Cardiac muscle cell (in vitro differentiated cells and primary cell): ENCODE measurements at places on chromosomes 1 and 21. TPM values are rescaled to one million over a fixed set of nuclear protein-coding genes. Genes with fewer than 3 reads are reported as not detected.

DNA sequence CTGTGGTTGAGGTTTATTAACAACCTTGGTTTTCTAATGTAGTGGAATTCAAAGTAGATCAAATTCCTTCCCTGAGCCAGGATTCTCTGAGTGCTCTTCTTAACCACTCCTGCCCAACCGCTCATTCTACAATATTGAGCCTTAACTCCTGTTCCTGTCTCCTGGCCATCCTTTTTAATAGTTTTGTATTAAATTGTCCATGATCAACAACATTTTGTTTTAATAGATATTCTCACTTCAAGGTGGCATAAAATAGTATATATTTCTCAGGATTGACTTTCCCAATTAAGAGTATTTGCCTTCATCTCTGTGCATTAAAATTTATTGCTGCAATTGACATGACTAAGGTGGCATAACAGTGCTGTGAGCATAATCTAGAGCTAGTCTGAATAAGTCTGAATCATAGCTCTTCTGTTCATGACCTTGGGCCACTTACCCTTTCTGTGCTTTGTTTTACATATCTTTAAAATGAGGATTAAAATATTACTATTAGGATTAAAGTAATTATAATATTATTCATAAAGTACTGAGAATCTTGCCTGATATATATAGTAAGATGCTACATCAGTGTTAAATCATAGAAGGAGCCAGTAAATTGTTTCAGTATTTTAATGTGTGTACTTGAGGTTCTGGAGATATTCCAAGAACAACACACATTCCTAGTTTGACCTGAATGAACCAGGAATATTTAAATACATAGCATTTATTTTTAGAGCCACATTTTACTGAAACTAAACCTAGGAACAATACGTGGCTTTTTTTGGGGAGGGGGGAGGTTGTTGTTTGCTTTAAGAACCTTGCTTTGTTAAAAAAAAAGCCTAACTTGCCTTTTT is 76.4 kb downstream of the ADGRL2 start:
- no peaks in the 10 kb centered on the region for H3K27me3 ChIP-seq
- peak; percentile 20 for DNase-seq
- H3K4me1 ChIP-seq, result peaks cover 40% of the 10 kb centered on the region
- peak overlapping the region; percentile 32 for H3K27ac ChIP-seq
- no peak overlapping the region for H3K4me3 ChIP-seq

GRCh38 chr1:47724432-47724999 is 272.7 kb downstream of the TRABD2B start:
- H3K27me3 ChIP-seq, result peaks cover 88% of the 10 kb centered on the region
- no peak overlapping the region for H3K27ac ChIP-seq
- peaks cover 3% of the 10 kb centered on the region for H3K4me1 ChIP-seq
- H3K4me3 ChIP-seq, result peak overlapping the region; percentile 1
- no peaks in the 10 kb centered on the region for H3K36me3 ChIP-seq

- no peak overlapping the region for H3K27ac ChIP-seq
- H3K4me1 ChIP-seq, result no peaks in the 10 kb centered on the region
- no peak overlapping the region for H3K4me3 ChIP-seq
- H3K27me3 ChIP-seq, result no peaks in the 10 kb centered on the region
These were observed 20.8 kb upstream of the SLC35F3 start for GRCh38 chr1:233883671-233884070.

DNA sequence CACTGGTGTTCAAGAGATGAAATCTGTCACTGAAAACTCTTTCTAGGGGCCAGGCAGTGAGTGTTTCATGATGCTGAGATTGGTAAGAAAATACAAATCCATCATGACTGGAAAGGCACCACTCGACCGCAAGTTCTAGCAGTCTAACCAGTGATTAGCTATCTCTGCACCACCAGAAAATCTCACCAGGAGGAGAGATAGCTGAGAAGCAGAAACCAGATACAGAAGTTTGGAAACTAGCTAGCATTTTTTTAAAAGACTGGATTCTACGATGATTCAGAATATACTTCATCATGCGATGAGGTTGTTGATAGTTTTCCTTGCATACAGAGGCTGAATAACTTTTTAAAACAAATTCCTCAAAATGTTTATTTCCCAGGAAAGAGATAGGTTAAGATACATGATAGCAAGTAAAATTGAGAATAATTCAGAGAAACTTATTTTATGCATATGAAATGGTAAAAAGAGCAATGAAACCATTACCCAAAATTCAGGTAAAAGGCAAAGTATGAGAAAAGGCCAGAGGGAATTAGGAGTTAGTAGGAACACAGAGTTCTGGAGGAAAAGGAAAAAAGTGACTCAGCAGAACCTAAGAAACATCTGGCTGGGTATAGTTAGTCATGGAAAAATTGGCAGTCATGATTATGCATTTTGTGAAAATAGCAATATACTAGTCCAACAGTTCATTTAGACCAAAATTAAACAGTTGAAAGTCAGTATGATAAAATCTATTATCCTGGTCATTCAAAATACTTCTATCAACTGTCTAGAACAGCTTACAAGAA is 3.3 kb upstream of the F3 start:
- no peak for DNase-seq
- no peaks in the 10 kb centered on the region for H3K36me3 ChIP-seq
- H3K4me1 ChIP-seq, result peaks cover 3% of the 10 kb centered on the region
- no peak overlapping the region for H3K4me3 ChIP-seq
- H3K27me3 ChIP-seq, result peaks cover 26% of the 10 kb centered on the region
- H3K27ac ChIP-seq, result no peak overlapping the region

- no peak overlapping the region for H3K27ac ChIP-seq
- no peaks in the 10 kb centered on the region for H3K36me3 ChIP-seq
- no peaks in the 10 kb centered on the region for H3K4me1 ChIP-seq
- no peak overlapping the region for H3K4me3 ChIP-seq
These were observed 8.8 kb downstream of the MAGI3 start for GRCh38 chr1:113399062-113399583.

DNA sequence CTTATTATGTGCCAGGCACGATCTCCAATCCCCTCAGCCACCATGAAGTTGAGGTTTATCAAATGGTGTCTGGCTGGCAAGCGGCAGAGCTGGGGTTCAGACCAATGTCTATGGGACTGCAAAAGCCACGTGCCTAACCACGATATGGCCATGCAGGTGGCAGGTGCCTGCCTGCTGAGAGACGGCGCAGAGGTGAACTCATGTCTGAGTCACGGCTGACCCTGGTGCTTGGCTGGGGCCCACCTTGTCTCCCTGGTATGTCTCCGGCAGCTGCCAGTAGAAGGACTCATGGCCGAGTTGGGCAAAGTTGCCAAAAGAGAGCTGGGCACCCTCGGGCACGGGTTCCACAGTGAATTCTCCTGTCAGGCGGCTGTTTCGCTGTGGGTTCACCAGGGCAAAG is 59.9 kb downstream of the LDLRAD2 start:
- no peak overlapping the region for H3K4me3 ChIP-seq
- H3K27me3 ChIP-seq, result no peaks in the 10 kb centered on the region
- H3K36me3 ChIP-seq, result peaks cover 50% of the 10 kb centered on the region
- DNase-seq, result no peak
- no peaks in the 10 kb centered on the region for H3K4me1 ChIP-seq

- DNase-seq, result no peak
- H3K4me3 ChIP-seq, result peak overlapping the region; percentile 90
- peaks cover 6% of the 10 kb centered on the region for H3K4me1 ChIP-seq
- peaks cover 73% of the 10 kb centered on the region for H3K27me3 ChIP-seq
- H3K36me3 ChIP-seq, result no peaks in the 10 kb centered on the region
These were observed 488 bp downstream of the FAM78B start for GRCh38 chr1:166166329-166166697.

DNA sequence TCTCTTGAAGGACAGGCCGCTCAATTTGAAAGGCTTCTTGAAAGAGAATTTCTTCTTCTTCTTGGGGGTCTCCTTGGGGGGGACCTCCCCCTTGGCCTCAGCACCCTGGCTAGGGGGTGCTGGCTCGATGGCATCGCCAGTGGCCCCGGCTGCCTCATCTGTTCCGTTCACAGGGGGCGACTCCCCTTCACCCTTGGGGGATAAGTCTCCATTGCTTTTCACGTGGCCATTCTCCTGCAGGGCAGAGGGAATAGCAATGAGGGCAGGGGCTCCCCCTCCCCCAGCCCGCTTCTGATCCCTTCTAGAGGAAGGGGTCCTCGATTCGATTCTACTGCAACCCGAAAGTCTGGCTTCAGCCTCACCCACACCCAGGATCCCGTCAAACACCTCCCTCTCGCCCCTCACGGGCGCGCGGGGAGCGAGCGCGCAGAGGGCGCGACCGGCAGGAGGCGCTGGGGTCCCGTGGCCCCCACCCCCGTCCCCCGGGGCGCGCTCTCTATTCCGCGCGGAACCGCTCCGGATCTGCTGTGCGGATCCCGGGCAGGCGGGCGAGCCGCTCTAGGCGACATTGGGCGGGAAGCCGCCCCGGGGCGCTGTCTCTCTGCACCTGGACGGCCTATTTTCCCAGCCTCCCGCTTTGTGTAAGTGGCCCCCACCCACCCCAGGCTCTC is 1.0 kb downstream of the MARCKSL1 start:
- H3K4me3 ChIP-seq, result peak overlapping the region; percentile 100
- DNase-seq, result peak; percentile 70
- H3K27ac ChIP-seq, result peak overlapping the region; percentile 80

- no peaks in the 10 kb centered on the region for H3K4me1 ChIP-seq
- H3K27me3 ChIP-seq, result no peaks in the 10 kb centered on the region
- no peak overlapping the region for H3K27ac ChIP-seq
- DNase-seq, result no peak
- no peaks in the 10 kb centered on the region for H3K36me3 ChIP-seq
These were observed 47.6 kb upstream of the DMRTB1 start for GRCh38 chr1:53411541-53412152.

GRCh38 chr1:174998569-174999215 is 1.1 kb upstream of the CACYBP start:
- peak; percentile 38 for DNase-seq
- H3K36me3 ChIP-seq, result no peaks in the 10 kb centered on the region
- peaks cover 6% of the 10 kb centered on the region for H3K4me1 ChIP-seq

GRCh38 chr21:40929833-40930232 is 82.9 kb upstream of the DSCAM start:
- H3K4me3 ChIP-seq, result no peak overlapping the region
- DNase-seq, result no peak
- no peaks in the 10 kb centered on the region for H3K4me1 ChIP-seq
- H3K27me3 ChIP-seq, result no peaks in the 10 kb centered on the region
- H3K27ac ChIP-seq, result no peak overlapping the region
- no peaks in the 10 kb centered on the region for H3K36me3 ChIP-seq

DNA sequence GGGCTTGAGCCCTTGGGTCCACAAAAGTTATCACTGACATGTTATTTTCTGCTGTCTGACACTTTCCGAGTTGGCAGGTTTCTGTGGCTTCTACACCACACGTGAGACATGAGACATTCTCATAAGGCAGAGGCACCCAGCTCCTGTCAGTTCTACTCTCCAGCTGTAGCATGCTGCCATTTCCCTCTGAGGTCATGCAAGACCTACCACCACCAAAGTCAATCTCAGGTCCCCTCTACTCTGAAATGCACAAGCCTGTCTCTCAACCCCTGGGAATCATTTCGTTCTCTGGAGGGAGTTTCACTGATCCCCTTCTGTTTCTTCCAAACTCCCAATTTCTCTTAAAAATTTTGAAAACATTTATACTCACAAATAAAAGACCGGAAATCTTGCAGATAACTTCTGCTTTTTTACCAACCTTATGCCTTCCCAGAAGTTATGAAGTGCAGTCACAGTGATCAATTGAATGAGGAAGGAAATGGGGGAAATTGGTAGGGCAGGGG is 39.5 kb upstream of the CR2 start:
- H3K27me3 ChIP-seq, result no peaks in the 10 kb centered on the region
- H3K27ac ChIP-seq, result no peak overlapping the region
- H3K36me3 ChIP-seq, result no peaks in the 10 kb centered on the region
- no peak for DNase-seq
- H3K4me3 ChIP-seq, result no peak overlapping the region

DNA sequence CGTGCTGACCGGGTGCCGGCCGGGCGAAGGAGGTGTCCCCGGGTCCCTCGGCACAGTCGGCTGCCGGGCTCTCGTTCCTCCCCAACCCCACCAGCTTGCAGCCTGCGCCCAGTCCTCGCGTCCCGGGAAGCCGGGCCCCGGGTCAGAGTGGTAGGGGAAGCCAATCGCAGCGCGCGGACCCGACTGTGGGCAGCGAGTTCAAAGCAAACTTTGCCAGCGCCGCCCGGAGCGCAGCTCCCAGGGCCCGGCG is 328 bp downstream of the MYCL start:
- H3K4me3 ChIP-seq, result peak overlapping the region; percentile 43
- no peaks in the 10 kb centered on the region for H3K36me3 ChIP-seq
- H3K27ac ChIP-seq, result peak overlapping the region; percentile 17
- H3K27me3 ChIP-seq, result peaks cover 38% of the 10 kb centered on the region

GRCh38 chr21:29730281-29730680 is 209.5 kb downstream of the GRIK1 start:
- H3K36me3 ChIP-seq, result no peaks in the 10 kb centered on the region
- no peaks in the 10 kb centered on the region for H3K27me3 ChIP-seq
- no peak overlapping the region for H3K27ac ChIP-seq
- no peak overlapping the region for H3K4me3 ChIP-seq
- DNase-seq, result no peak
- H3K4me1 ChIP-seq, result no peaks in the 10 kb centered on the region

GRCh38 chr1:7317888-7318287 is 453.2 kb upstream of the VAMP3 start:
- no peak overlapping the region for H3K4me3 ChIP-seq
- H3K4me1 ChIP-seq, result no peaks in the 10 kb centered on the region
- no peak for DNase-seq

DNA sequence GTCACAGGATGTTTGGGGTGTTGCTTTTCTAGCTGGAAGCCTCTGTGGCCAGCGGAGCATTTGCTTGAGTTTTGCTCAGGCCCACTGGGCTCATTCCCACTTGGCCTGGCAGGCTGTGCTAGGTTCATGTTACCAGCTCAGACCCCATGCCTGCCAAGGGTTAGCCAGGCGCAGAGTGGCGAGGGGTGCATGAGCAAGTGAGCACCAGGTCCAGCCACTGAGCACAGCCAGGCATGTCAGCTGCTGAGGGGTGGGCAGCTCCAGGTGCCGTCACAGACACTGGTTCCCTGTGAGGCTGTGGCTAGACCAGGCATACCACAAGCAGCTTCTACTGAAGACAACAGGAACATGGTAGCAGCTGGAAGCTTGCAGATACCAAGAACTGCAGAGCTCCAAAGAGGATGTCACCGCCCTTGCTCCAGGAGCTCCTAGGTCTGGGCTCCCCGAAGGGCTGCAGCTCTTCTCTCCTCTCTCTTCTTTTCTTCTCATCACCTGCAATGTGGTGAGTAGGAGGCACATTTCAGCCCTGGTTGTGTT is 52.0 kb upstream of the CYYR1 start:
- H3K27me3 ChIP-seq, result no peaks in the 10 kb centered on the region
- H3K4me1 ChIP-seq, result no peaks in the 10 kb centered on the region
- no peak overlapping the region for H3K4me3 ChIP-seq
- DNase-seq, result no peak
- no peak overlapping the region for H3K27ac ChIP-seq

- no peaks in the 10 kb centered on the region for H3K4me1 ChIP-seq
- H3K36me3 ChIP-seq, result no peaks in the 10 kb centered on the region
- H3K27ac ChIP-seq, result no peak overlapping the region
- H3K4me3 ChIP-seq, result no peak overlapping the region
These were observed 171.7 kb upstream of the ST6GALNAC5 start for GRCh38 chr1:76695535-76695934.

- H3K27me3 ChIP-seq, result no peaks in the 10 kb centered on the region
- peaks cover 16% of the 10 kb centered on the region for H3K4me1 ChIP-seq
- DNase-seq, result no peak
- H3K36me3 ChIP-seq, result no peaks in the 10 kb centered on the region
- no peak overlapping the region for H3K27ac ChIP-seq
These were observed 33.6 kb downstream of the NUAK2 start for GRCh38 chr1:205287767-205288559.

GRCh38 chr1:206679738-206680211 is 4.9 kb upstream of the MAPKAPK2 start:
- H3K4me3 ChIP-seq, result no peak overlapping the region
- H3K4me1 ChIP-seq, result peaks cover 5% of the 10 kb centered on the region
- no peaks in the 10 kb centered on the region for H3K27me3 ChIP-seq

SELENOF gene
- total RNA-seq, result 37.6 and 53.5 TPM in 2 replicates

TRIM45 gene
- 9.9 and 21.5 TPM in 2 replicates for total RNA-seq

RNU5D-1 gene
- total RNA-seq, result not detected in 2 replicates

WDR47 gene
- total RNA-seq, result 6.7 and 6.9 TPM in 2 replicates

TPTE gene
- total RNA-seq, result not detected in 2 replicates

FAM20B gene
- 16.2 and 23.0 TPM in 2 replicates for total RNA-seq
